ENCODE measurements at places on chromosomes 7 and 10. TPM values are rescaled to one million over a fixed set of nuclear protein-coding genes. Genes with fewer than 3 reads are reported as not detected.

GRCh38 chr7:98452791-98453190 is 51.9 kb upstream of the BAIAP2L1 start:
- DNase-seq = no peak

- no peak for DNase-seq
Observed at GRCh38 chr10:124315591-124316270, 103.0 kb downstream of the OAT start.

DNA sequence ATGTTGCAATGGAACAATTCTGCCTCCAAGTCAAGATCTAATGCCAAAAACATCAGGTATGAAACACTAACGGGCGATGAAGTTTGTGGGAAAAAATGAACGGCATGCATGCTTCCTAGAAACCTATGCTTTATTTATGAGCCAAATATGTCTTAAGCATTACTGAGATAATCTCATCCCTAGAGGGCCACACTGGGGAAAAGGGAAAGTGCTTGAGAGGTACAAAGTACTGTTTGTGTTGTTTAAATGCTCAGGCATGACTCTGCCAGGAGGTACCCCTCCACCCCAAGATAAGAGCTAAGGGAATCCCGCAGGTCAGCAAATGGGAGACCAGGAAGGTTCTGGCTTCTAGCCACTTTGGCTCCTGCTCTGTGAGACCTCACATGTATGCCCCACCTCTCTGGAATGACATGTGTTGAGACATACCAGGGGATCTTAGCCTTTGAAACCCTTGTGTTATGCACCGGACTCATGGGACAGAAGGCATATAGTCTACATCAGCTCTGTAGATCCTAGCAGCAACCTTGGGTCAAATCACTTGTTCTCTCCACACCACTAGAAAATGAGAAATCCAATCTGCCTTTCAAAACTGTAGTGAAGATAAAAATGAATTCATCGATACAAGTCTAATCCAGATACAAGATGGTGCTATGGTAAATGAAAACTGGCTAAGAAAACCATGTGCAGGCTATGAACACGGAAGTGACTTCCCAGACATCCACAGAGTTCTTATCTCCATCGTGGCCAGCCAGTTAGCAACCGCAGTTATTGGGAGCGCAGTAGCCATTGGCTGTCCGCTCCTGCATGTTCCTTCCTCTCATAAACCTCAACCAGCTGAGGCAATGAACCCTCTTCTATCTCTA is 61.0 kb downstream of the CREB3L2 start:
- DNase-seq = no peak

DNA sequence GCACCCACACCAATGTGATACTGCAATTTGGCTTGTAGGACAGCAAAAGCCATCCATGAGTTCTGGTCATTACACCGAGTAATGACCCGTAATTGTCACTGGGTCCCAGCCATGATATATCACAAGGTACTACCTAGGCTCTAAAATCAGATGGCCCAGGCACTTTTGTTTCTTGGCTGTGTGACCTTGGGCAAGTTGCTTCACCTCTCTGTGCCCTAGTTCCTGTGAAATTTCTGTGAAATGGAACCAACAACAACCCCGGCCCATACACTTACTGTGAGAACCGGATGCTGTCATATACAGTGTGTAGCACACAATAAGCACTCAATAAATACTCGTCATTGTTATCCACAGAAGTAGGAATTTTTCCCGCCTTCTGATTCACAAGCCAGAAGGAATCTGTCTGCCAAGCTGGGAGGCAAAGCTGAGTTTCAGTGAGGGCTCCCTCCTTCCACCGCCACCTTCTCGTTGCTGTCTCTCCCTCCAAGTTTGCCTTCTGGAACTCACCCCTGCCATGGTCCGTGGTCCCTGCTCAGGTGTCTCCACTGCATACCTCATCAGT is 6.4 kb upstream of the CYTH3 start:
- DNase-seq = no peak

DNA sequence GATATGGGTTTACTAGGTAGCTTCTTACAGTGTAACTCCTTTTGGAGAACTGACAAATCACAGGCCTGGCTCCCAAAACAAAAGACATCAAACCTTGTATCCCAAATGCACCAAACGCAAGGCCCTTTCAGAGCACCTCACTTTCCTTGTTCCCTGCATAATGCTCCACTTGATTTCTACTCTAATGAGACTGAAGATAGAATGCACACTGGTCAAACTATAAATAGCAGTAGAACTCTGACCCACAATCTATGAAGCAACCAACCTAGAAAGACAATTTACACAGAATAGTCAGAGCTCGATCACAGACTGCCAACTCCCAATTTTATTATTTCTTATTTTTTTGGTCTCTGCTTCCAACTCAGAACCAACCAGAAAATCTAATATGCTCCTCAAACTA is 214.4 kb downstream of the CACNA2D1 start:
- DNase-seq = no peak

- DNase-seq = no peak
Observed at GRCh38 chr7:141956084-141956483, 9.3 kb upstream of the CLEC5A start.

DNA sequence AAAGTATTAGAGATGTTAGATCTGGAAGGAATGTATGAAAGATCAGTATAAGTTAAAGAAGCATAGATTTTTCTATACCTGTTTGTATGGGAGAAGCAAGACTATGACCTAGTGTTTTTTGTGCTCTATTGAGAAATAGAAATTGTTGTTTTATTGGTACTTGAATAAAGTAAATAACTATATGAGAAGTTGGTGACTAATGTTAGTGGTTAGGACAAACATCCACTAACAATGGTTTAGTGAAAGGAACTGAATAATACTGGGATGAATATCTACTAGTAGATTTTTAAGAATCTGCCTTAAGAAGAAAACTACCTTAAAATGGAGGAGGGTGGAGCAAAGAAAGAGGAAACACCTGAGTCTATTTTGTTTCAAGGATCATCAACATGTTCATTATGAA is 521.1 kb upstream of the POT1 start:
- DNase-seq = no peak

The DNAJC9 gene
- total RNA-seq = 35.8 TPM

The CRTAC1 gene
- total RNA-seq = 12.1 TPM

The LSM5 gene
- total RNA-seq = 29.7 TPM

The BLNK gene
- total RNA-seq = 7.7 TPM

The CPA4 gene
- 1.5 TPM for total RNA-seq

The ANXA11 gene
- total RNA-seq = 88.8 TPM

The GIMAP7 gene
- total RNA-seq = 3.3 TPM

The SPOCK2 gene
- total RNA-seq = 79.7 TPM

Measured in spinal cord (tissue), 10 donors.